Sigmoid colon (tissue), 7 donors: ENCODE measurements at places on chromosomes 4 and X.

- no peak for DNase-seq
These were observed 98.9 kb upstream of the BMP3 start for GRCh38 chr4:80931631-80932081.

GRCh38 chrX:105647749-105648148 is 174.6 kb upstream of the NRK start:
- no peak for DNase-seq

DNA sequence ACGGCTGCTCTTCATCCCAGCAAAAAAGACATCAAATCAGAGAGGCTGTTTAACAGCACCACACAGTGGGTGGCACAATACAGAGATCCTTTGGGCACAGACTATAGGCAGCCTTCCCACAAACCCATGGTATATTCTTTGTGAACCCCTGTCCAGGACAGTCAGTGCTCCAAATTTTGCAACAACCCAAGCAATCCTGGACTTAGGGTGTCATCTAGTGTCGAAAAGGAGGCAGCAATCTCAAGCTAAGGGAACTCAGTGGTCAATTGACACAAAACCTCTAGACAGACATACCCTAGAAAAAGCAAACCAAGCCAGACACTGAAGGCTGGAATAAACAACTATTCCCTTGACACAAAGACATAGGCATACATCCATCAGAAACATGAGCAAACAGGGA is 137.4 kb downstream of the BMP15 start:
- DNase-seq = no peak

DNA sequence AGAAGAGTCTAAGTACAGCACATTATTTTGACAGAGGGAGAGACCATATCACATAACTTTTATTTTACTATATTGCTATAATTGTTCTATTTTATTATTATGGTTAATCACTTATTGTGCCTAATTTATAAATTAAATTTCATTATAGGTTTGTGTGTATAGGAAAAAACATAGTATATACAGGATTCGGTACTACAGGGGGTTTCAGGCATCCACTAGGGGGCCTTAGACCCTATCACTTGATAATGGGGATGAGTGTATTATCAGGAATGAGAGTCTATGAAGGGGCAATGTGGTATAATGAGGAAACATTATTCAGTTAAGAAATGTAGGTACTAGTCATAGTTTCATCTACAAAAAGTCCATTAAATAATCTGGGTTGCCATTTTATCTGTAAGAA is 833.1 kb downstream of the C4orf33 start:
- DNase-seq = no peak

GRCh38 chr4:86107112-86107511 is 252.7 kb downstream of the MAPK10 start:
- DNase-seq = no peak

DNA sequence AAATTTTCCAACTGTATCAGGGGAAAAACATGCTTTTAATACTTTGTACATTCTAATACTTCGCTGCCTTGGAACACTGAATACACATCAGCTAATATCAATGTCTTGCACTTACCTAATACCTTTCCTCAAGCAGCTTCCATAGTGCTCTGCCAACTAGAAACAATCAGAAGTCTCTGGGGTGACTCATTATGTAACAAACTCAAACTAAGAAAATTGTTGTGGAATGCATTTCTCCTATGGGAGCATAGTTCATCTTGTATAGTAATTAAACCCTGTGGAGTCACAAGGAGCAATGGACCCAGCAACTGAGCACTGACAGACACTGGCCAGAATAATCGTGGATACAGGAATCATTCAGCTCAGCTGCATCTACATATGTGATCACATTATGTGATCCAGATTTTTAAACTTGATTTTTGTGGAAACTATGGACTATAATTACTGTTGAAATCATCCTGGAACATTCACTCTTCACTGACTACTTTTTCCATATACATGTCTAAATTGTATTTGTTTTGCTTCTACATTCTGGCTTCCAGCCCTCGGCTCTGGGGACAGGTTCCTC is 496.9 kb downstream of the TMA16 start:
- no peak for DNase-seq

DNA sequence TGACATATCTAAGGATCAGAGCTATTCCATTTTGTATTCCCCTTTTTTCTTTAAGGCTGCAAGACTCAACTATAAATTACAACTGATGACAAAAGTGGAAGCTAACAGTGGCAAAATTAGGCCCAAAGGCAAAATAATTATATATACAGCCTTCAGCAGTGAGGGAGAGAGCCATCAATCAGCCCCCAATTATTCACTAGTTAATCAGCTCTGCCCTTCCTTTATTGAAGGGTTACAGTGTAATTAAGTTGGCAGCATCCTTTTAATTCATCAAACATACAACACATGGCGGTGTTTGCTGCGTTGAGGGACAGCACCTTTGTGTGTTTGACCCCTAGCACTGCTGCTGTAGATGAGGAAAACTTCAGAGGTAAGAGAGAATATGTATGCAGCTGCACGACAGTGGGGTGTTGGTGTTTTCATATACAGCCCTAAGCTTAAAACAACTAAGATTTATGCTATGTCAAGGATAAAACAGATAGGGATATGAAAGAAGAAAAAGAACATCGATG is 973.9 kb upstream of the POU3F4 start:
- no peak for DNase-seq

DNA sequence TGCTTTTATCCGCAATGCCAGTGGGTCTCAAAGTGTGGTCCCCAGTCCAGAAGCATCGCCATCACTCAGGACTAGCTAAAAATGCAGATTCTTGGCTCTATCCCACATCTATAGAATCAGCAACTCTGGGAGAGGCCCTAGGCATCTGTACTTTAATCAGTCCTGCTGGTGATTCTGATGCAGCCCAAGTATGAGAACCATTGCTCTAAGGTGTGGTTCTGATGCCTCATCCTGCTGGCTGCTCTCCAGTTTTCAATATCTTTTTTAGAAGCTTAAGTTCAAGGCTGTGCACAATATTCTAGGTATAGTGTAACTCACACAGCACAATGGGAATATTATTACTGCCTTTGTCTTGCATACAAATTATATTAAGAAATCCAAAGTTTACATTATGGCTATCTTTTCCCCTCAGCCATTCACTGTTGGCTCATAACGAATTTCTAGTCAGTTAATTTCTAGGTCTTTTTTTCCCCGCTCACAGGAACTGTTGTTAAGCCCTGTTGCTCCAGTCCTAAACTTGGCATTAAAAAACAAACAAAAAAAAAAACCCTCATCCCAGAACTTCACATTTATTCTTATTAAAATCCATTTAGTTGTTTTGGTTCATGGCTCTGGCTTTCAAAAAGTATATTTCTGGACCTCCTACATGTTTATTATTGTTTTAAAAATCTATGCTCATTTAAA is 109.1 kb downstream of the PHEX start:
- no peak for DNase-seq

- DNase-seq = no peak
These were observed 69.1 kb downstream of the RHOH start for GRCh38 chr4:40265910-40266274.

DNA sequence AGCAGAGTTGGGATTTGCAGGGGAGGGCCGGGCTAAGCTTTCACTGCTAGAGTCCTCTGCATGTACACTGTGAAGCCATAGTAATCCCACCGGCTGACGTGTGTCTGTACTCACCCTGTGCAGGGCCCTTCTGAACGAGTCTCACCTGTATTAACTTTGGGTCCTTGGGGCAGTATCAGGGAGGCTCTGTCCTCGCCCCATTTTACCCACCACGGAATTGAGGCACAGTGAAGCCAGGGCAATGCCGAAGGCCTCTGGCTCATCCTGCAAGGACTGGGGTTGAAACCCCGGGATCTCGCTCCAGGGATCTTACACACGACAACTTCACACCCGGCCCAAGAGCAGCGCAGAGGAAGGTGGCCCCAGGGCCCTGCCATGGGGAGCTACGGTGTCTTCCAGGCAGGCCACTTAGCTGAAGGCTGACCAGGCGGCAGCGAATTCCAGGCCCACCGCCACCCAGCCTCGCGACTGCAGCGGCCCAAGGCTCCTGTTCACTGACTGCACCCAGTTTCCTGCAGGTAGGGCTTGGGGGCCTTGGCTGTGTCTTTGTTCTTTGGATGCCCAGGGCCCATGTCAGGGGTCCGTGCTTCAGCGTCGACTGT is 75.5 kb upstream of the ADRA2C start:
- no peak for DNase-seq

DNA sequence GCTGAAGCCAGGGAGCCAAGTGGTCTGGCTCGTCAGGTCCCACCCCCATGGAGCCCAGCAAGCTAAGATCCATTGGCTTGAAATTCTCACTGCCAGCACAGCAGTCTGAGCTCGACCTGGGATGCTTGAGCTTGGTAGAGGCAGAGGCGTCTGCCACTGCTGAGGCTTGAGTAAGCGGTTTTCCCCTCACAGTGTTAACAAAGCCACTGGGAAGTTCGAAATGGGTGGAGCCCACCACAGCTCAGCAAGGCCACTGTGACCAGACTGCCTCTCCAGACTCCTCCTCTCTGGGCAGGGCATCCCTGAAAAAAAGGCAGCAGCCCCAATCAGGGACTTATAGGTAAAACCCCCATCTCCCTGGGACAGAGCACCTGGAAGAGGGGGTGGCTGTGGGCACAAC is 353.8 kb downstream of the NAP1L3 start:
- DNase-seq = no peak

DNA sequence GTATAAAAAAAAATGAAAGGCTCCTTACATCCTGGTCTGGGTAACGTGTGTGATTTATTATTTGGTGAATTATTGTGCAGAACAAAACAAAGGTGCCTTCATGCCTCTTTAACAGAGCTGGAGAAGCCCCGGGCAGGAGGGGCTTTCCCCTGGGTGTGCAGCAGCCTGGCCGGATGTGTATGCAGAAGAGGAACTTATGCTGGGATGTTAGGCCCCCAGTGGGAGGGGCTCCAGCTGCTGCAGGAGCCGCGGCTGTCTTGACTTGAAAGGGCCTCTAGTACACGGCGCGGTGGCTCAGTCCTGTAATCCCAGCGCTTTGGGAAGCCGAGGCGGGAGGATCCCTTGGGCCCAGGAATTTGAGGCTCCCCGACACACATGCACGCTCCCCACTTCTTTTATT is 16.0 kb downstream of the CCNQ start:
- DNase-seq = no peak

GRCh38 chr4:11543706-11544105 is 115.0 kb upstream of the HS3ST1 start:
- no peak for DNase-seq

GRCh38 chr4:62208921-62209320 is 1008.8 kb downstream of the ADGRL3 start:
- no peak for DNase-seq

- no peak for DNase-seq
These were observed 886.8 kb downstream of the NLGN4X start for GRCh38 chrX:5341902-5342301.

DNA sequence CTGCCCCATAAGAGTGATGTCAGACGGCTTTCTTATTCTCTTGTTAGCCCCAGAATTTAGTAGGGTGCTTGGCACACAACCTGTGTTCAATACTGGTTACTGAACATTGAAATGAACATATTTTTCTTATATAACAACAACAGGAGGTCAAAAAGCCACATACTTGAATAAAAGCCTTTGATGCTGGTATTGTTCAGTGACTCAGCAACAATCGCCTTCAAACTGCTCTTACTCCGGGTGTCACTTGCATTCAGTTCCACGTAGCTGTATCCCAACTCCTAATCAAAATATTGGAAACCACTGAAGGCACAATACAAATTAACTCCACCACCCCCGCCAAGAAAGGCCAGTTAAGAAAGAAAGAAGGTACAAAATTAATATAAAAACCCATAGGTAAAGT is 61.5 kb downstream of the RFC1 start:
- DNase-seq = no peak
